MG63 (cell line): ENCODE measurements at places on chromosomes 1 and 21.
A peak's percentile ranks its signal among the peaks of the same experiment; 100 is the strongest.

- no peak for DNase-seq
Observed at GRCh38 chr1:155295183-155295941, 5.9 kb downstream of the PKLR start.

DNA sequence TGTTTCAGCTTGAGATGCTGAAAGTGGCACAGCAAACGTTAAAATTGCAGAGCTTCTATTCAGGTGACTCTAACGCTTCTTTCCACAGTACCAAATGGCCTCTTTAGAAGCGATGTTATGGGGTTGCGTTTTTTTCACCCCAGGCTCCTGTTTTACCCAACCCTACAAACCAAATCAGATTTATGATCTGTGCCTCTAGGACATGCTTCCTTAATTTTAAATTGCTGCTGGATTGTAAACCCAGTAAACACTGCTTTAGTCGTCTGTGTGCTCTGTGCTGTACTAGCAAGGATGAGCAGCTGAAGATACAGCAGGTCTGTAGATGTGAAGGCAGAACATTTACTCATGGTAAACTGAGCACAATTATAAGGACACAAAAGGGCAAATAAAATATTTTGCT, 13.0 kb downstream of the KCNK2 start:
- DNase-seq, result no peak

DNA sequence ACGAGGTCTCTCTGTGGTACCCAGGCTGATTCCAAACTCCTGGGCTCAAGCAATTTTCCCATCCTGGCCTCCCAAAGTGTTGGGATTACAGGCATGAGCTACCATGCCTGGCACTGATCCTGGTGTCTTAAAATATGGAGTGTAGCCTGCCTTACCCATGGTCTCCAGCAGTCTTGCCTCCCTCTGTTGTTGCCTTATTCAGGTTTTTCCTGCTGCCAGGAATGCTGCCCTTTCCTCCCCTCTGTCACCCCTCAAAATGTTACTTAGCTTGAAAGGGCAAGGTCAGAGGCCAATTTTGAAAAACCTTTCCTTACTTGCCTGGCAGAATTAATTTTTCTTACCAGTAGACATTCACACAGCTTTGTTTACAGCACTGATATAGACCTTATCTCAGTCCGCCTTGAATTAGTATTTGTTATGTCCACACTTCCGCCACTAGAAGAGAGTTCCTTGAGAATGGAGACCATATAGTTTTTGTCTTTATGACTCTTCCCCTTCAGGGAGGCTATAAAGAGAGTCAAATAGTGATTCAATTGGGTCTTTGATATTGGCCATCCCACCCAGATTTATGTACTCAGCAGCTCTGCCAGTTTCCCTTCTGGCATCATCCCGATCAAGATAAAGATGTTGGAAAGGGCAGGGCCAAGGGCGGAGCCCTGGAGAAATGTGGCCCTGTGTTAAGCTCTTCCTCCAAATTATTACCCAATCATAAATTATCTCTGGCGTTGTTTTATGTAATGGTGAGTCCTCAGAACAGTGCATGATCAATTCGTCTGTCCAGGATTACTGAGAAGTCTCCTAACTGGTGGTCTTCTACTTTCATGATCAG, 38.8 kb downstream of the C1orf21 start:
- DNase-seq, result no peak

DNA sequence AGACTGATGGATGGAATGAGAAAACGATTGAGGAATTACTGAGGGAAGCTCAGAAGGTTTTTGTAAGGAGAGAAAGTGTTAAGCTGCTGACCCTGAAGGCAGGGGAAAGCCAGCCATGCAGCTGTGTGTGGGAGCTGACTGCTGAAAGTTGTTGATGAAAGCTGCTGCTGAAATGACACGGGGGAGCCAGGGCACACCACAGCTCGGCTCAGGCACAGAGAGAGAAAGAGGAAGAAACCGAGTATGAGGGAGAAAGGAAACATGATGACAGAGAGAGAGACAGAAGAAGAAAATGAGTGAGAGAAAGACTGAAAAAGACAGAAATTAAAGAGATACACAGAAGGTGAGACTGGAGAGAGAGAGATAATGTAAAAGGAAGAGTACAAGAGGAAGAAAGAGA, 115.5 kb downstream of the LRRC53 start:
- DNase-seq, result no peak

DNA sequence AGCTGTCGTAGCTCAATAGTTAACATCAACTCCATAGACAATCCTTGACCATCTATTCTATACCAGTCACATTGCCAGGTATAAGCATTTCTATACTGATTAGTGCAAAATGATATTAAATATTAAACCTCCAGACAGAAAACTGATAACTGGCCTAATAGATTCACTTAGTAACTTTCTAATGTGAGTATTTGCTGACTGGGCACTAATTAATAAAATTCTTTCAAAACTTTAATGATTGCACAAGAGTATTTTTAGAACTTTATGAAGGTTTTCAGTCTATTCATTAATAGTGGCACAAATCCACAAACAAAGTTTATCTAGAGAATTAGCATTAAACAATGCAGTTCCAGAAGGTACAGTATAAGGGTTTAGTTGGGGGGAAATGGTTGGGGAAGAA, 79.1 kb downstream of the TTLL7 start:
- DNase-seq, result no peak

- DNase-seq, result no peak
Observed at GRCh38 chr21:44379515-44379848, 26.1 kb downstream of the TRPM2 start.

DNA sequence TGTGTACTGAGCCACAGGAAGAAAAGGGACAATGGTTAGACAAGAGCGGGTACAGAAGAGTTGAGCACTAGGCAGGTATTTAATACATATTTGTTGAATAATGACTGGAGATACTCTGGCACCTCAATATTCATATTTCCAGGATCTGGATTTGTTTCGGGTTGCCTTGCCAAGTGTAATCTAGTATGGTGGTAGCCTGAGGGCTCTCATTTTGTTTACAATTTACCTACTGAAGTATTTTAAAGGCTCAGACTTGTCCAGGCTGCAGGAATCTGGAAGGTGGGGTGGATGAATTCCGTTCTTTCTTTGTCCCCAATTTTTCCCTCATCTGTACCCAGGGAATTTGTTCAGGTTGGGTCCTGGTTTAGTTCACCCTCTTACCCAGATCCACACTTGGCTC, 95.0 kb downstream of the CACHD1 start:
- DNase-seq, result no peak

GRCh38 chr1:11526071-11526895, 47.3 kb downstream of the DISP3 start:
- no peak for DNase-seq

GRCh38 chr1:234699795-234700665, 90.1 kb upstream of the IRF2BP2 start:
- DNase-seq, result no peak

DNA sequence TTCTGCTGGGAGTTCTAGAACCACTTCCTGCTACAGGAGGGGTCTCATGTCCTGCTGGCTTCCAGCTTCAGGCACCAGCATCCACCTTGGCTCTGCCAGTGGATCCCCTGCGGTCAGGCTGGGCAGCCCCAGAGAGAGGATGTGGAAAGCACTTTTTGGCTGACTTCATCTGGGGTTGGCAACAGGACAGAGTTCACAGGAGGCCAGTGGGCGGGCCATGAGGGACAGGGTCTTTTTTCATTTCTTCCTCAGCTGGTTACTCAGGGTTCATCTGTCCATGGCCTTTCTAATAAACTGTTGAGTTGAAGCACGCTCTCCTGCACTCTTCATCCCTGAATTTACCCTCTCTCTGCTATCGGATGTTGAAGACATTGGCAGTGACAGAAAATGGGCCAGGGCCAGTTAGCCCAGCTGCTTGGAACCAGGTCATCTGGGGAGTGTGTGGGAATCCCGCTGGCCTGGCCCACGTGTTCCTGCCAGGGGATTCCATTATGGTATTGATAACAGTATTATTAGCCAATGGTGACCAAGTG, 45.2 kb downstream of the RPS6KA1 start:
- peak; percentile 89 for DNase-seq

DNA sequence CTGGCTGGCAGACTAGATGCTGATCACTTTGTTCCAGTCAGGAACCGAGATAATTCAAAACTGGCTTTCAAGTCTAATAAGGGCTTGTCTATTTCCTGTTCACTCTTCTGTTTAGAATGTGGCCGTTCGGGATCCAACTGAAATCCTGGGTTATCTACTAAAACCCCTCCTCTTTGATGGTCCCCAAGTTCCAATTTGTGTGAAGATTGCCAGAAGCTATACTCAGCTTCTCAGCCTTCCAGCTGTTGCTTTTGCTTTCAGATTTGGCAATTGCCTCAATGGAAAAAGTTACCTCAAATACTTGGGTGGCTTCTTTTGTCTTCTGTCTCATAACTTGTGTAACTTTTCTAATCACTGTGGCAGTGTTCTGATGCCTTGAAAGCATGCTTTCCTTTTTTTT, 43.7 kb downstream of the BTBD8 start:
- no peak for DNase-seq

DNA sequence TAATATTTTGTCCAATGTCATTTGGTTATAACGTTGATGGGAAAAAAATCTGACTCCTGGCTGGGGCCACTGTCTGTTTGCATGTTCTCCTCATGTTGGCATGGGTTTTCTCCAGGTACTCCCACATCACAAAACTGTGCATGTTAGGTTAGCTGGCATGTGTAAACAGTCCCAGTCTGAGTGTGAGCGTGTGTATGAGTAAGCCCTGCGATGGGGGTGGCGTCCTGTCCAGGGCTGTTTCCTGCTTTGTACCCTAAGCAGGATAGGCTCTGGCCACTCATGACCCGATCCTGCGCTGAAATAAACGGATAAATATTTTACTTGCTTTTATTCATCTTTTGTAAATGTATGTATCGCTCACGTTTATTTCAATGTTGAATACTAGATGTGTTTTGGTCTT, 13.5 kb downstream of the EFCAB14 start:
- DNase-seq, result no peak

DNA sequence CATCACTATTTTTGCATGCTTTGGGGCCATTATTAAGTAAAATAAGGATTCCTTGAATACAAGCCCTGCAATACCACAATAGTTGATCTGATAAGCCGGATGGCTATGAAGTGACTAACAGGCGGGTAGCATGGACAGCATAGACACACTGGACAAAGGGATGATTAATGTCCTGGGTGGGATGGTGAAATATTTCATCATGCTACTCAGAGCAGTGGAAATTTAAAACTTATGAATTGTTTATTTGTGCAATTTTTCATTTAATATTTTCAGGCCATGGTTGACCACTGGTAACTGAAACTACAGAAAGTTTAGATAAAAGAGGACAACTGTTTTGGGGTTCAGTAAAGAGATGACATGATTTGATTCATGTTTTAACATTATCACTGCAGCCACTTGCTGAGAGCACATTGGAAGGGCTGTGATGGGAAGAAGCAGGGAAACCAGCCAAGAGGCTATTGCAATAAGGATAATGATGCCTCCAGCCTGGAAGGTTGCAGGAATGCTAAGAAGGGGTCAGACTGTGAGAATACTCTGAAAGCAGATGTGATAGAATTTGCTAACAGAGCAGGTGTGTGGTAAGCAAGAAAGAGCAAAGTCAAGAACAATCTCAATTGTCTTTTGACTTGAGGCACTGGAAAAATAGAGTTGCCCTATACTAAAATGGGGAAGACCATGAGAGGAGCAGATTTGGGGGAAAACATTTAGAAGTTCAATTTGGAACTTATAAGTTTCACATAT, 62.5 kb upstream of the TNFSF4 start:
- peak; percentile 54 for DNase-seq

GRCh38 chr1:966704-967300, 520 bp downstream of the PLEKHN1 start:
- peak; percentile 85 for DNase-seq

DNA sequence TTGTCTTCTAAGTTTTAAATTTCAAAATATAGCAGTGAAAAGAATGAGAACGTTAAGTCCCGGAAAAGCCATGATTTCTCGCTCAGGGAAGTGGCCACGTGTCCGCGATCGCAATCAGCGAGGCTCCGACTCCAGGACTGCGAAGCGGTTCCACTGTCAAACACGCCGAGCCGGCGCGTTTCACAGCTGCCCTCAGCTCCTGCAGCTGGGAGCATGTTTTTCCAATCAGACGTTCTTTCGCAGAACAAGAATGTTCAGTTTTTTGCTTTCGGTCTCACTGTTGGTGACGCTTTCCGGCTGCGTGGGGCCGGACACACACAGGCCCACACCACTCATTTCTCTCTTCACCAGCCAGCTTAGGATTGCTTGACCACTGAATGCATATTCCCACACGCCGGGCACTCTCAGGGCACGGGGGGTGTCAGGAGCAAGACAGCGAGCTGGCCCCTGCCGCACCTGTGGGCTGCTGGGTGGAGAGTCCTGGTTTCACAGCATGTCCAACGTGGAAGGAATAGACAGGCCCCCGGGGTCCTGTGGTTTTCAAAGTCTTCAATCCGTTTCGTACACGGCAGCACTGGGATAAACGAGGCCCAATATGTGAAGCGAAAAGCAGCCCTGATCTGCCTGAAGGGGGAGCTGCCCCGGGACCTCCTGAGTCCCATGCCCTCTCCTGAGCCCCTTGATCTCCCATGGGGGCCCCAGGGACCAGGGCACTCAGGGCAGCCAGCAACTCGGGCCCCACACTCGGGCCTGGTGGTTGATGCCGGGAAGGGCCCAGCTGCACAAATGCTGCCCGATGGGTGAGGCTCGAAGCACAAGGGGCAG, 47.3 kb upstream of the COL18A1 start:
- no peak for DNase-seq

DNA sequence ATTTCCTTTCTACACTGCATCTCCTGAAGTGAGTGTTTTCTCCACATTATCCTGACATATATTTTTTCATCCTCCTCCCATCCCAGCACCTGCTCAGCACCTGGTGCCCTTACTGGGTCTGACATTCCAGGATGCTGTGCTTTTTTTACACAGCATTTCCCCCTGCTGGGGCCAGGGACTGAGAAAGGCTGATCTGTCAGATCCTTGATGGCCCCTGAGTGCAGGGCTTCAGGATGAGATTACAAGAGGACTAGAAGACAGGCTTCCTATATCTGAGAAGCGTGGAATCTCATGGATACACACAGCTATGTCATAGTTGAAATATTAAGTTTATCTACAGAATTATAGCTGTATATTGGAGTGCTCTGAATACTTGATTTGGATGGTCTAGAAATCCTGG, 24.4 kb downstream of the RCAN1 start:
- no peak for DNase-seq

DNA sequence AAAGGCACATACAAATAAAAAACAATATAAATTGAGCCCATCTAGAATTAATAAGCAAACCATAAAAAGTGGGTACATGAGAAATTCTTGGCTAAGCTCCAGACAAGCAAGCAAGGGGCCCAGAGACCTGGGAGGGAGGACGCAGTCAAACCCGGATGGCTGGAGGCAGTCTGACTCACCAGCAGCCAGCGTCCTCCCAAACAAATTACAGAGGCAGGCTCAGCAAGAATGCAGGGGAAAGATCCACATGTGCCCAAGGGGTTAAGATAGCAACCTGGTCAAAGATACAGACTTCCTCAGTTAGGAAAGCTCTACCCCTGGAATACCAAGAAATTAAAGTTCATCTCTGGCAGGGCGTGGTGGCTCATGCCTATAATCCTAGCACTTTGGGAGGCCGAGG, 7.4 kb upstream of the TIAM1 start:
- peak; percentile 60 for DNase-seq
